ENCODE measurements at places on chromosomes 1 and 21. TPM values are rescaled to one million over a fixed set of nuclear protein-coding genes. Genes with fewer than 3 reads are reported as not detected.
A peak's percentile ranks its signal among the peaks of the same experiment; 100 is the strongest.

DNA sequence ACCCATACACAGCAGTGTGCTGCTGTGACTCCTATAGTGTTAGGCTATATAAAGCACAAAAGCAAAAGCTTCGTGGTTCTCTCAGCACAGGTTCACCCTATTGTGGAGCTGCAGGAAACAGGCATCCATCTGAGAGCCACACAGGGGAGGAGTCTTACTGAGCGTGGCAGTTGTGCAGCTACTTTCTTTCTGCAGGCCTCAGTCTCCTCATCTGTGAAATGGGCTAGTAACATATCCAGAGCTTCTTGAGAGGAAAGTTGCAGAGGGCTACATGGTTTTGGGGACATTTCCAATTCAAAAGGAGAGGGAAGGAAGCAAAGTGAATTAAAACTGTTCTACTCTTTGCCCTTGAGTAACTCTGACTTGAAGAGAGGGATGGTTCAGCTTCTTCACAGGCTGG, 142.0 kb downstream of the FOXD2 start:
- H3K36me3 ChIP-seq: peaks cover 11% of the 10 kb centered on the region
- no peak overlapping the region for H3K4me3 ChIP-seq
- peak overlapping the region; percentile 64 for H3K27ac ChIP-seq
- peaks cover 46% of the 10 kb centered on the region for H3K4me1 ChIP-seq
- H3K27me3 ChIP-seq: no peaks in the 10 kb centered on the region

DNA sequence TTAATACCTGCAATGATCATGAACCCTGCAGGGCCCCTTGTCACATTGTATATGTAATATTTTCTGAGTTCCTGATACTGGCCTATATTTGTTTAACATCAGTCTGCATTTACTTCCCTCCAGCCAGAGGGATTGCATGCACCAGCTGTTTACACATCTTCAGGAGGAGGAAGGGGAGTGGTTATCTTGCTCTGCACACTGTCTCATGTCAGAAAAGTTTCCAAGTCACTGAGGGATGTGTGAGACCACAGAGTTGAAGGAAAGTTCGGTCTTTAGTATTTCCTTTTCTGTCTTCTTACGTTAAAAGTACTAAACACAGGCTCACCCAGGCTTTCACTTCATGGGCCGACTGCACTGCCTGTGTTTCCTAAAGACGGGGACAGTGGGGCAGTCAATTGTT, 574.1 kb downstream of the LMO4 start:
- no peak for DNase-seq
- no peaks in the 10 kb centered on the region for H3K4me1 ChIP-seq
- no peaks in the 10 kb centered on the region for H3K36me3 ChIP-seq
- no peak overlapping the region for H3K4me3 ChIP-seq
- no peaks in the 10 kb centered on the region for H3K27me3 ChIP-seq
- no peak overlapping the region for H3K27ac ChIP-seq

DNA sequence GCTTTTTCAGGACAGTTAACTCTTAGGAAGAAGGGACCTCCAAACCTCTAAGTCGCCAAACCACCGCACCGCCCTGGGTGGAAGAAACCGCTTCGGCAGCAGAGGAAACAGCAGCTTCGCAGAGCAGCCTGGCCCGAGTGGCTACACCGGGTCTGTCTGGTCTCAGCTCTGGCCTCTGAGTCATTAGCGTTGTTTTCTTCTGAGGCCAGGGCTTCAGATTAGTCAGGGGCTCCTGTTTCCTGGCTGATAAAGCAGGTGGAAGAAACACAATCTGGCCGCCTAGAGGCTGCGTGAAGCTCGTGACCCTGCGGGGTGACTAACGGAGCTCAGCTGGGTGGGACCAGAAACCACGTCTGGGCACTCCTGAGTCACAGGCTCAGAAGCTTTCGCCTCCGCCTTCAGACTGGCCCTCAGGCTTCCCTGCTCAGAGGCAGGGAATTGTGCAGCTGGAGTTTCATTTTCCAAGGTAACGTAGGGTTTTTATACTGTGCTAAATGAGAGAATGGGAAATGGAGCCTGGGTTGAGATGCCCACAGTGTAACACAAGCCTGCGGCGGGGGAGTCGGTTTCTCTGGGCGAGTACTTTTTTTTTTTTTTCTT, 44.9 kb downstream of the CHAF1B start:
- no peaks in the 10 kb centered on the region for H3K27me3 ChIP-seq
- H3K4me3 ChIP-seq: peak overlapping the region; percentile 74
- peaks cover 29% of the 10 kb centered on the region for H3K36me3 ChIP-seq
- peak overlapping the region; percentile 89 for H3K27ac ChIP-seq

EXO1 gene
- total RNA-seq: 19.9 TPM

PTGS2 gene
- 78.2 TPM for total RNA-seq

DNA sequence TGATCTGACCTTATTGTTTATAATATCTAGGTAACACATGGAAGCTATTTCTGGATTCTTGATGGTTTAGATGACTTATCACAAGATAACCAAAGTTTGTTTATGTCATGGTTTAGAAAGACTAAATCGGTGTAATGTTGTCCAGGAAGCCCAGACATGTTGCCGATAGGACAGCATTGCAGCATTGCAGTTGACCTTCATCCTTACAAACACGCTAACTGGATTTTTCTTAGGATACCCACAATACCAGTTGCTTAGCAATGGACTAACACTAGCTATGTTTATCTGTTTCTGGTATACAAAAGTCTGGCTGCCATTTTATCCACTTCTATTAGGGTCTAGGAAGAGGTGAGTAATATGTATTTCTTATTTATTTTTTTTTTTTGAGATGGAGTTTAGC, 11.7 kb upstream of the DPH5 start:
- no peak for DNase-seq
- no peaks in the 10 kb centered on the region for H3K36me3 ChIP-seq
- no peak overlapping the region for H3K27ac ChIP-seq
- H3K27me3 ChIP-seq: no peaks in the 10 kb centered on the region
- no peaks in the 10 kb centered on the region for H3K4me1 ChIP-seq

GRCh38 chr21:18603980-18604379, 200.4 kb upstream of the TMPRSS15 start:
- no peaks in the 10 kb centered on the region for H3K4me1 ChIP-seq
- H3K4me3 ChIP-seq: no peak overlapping the region
- H3K27me3 ChIP-seq: no peaks in the 10 kb centered on the region
- DNase-seq: no peak
- no peaks in the 10 kb centered on the region for H3K36me3 ChIP-seq

- peaks cover 36% of the 10 kb centered on the region for H3K36me3 ChIP-seq
- no peaks in the 10 kb centered on the region for H3K27me3 ChIP-seq
- H3K4me1 ChIP-seq: no peaks in the 10 kb centered on the region
- H3K27ac ChIP-seq: peak overlapping the region; percentile 56
- peak overlapping the region; percentile 99 for H3K4me3 ChIP-seq
- DNase-seq: no peak
These were observed 2.5 kb downstream of the DR1 start for GRCh38 chr1:93348104-93348728.

DNA sequence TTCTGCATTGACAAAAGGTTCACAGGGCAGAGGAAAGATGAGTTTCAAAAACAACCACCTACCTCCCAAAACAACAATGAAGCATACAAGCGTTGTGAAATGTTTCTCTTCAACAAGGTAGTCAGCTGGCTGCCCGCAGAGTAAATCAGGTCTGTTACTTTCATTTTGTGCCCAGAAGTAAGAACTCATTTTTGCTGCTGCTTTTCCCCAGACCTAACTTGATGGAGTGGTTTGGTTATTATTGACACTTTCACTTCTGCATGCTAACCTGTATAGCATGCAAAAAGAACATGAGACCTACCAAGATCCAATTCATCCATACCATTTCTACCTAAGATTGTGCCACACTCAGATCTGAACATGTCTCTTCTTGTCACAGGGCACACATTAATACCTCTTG, 1.3 kb downstream of the SLC9C2 start:
- H3K27me3 ChIP-seq: no peaks in the 10 kb centered on the region
- H3K36me3 ChIP-seq: no peaks in the 10 kb centered on the region
- no peak for DNase-seq
- no peak overlapping the region for H3K27ac ChIP-seq
- no peak overlapping the region for H3K4me3 ChIP-seq

GRCh38 chr1:26019641-26020315, 1.8 kb upstream of the EXTL1 start:
- H3K27ac ChIP-seq: no peak overlapping the region
- peaks cover 18% of the 10 kb centered on the region for H3K27me3 ChIP-seq
- DNase-seq: no peak
- peaks cover 5% of the 10 kb centered on the region for H3K36me3 ChIP-seq
- H3K4me3 ChIP-seq: no peak overlapping the region
- H3K4me1 ChIP-seq: peaks cover 6% of the 10 kb centered on the region

DNA sequence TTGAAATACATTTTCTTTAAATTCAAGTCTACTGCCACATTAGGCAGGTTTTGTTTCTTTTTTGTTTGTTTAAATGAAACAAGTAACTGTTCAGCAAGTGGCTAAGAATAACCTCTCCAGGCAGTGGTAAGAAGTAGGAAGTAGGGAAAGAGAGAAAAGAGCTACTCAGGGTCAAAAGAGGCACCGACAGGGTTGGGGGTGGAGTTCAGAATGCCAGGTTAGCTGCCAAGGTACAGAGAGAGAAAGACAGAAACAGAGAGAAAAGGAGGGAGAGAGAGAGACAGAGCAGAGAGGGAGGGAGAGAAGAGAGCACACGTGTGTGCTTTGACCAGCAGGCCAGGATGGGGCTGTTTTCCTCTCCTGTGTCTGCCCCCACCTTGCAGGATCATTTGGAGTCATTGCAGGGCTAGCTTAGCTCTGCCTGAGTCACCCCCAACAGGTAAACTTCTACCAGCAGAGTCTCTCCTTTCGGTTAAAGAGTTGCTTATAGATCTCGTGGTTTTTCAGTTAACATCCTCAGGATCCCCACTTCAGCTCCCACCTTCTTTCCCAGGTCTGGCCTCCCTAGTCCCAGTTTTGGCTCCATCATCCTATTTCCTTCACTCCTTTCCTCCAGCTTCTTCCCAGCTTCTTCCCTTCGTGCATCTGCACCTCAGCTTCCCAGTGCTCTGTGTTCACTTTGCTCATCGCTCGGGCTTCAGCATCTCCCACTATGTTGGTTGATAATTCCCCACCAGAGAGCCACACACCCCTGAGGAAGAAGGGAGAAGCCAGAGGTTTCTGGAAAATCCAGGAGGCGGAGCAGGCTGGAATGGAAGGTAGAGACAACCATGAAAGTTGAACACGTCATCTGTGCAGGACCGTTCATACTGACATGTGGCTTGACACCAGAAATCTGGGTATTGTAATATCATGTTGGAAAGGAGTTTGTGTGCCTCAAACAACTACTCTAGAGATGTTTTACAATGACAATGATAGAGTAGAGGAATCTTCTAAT, 21.8 kb upstream of the RAB4A start:
- DNase-seq: no peak
- H3K27ac ChIP-seq: no peak overlapping the region
- H3K36me3 ChIP-seq: no peaks in the 10 kb centered on the region
- H3K4me3 ChIP-seq: no peak overlapping the region
- H3K4me1 ChIP-seq: peaks cover 31% of the 10 kb centered on the region

DNA sequence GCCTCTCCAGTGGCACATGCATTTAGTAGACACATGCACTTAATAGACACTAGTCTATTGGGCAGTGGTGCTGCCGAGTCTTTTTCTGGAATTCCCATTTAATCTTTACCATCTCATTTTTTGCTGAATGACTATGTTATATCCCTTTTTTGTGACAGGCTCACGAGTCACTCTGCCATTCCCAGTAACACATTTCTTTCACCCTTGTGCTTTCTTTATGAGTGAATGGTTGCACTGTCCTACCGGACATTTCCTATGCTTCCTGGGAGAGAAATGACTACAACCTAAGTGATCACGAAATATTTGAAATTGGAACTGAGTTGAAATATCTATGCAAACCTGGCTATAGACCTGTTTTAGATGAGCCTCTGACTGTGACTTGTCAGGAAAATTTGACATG, 70.9 kb downstream of the C4BPA start:
- no peak overlapping the region for H3K27ac ChIP-seq
- no peak for DNase-seq
- no peaks in the 10 kb centered on the region for H3K36me3 ChIP-seq
- no peak overlapping the region for H3K4me3 ChIP-seq
- H3K27me3 ChIP-seq: no peaks in the 10 kb centered on the region

DNA sequence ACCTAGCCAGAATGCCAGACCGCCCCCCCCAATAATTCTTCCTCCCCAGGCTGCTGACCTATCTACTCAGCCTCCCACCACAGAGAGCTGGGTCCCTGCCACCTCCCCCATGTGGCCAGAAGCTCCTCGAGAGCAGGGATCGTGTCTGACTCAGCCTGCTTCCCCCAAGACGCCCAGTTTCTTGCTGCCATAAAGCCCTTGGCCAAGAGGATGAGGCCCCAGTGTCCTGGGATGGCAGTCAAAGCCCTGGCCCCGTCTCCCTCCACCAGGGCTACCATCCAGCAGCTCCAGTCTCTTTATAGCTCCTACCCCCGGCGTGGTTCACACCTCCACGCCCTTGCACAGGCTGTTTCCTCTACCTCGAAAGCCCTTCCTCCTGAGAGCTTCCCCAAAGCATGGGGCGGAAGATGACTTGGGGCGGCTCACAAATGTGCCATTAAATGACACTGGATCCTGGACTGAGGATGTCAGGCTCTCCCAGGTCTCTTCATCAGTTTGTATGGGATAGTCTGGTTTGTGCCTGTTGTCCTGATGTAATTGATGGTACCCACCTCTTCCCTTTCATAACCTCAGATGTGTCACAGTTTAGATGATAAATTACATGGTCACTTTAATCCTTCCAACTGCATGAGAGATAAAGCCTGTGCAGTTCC, 13.2 kb downstream of the ADGRB2 start:
- H3K27ac ChIP-seq: no peak overlapping the region
- DNase-seq: no peak
- H3K27me3 ChIP-seq: peaks cover 95% of the 10 kb centered on the region

DNA sequence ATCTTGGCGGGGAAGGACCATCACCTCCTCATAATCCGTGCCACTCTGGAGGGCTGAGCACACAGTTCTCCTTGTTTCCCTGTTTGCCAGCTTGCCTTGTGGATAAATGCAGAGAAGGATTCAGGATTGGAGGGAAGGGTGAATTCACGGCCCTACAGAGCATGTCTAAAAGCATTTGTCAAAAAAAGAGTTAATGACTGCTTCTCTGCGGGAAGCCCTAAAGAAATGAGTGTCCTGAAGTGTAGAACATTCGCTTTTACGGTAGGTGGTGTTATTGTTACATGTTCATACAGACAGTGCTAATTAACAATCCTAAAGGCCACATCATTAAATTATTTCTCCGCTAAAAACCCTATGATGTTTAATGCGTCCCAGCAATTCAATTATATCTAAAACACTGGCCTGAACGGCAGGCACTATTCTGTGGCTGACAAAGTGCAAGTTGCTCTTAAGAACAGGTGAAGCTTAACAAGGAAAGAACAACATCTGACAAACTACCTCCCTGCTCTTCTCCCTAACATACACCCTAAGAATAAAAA, 112.3 kb upstream of the NFIA start:
- H3K27ac ChIP-seq: no peak overlapping the region
- DNase-seq: no peak
- H3K27me3 ChIP-seq: peaks cover 11% of the 10 kb centered on the region
- H3K4me1 ChIP-seq: peaks cover 28% of the 10 kb centered on the region
- no peaks in the 10 kb centered on the region for H3K36me3 ChIP-seq

All from Calu3 (cell line).